ENCODE measurements at places on chromosomes 6 and 20. TPM values are rescaled to one million over a fixed set of nuclear protein-coding genes. Genes with fewer than 3 reads are reported as not detected.

DNA sequence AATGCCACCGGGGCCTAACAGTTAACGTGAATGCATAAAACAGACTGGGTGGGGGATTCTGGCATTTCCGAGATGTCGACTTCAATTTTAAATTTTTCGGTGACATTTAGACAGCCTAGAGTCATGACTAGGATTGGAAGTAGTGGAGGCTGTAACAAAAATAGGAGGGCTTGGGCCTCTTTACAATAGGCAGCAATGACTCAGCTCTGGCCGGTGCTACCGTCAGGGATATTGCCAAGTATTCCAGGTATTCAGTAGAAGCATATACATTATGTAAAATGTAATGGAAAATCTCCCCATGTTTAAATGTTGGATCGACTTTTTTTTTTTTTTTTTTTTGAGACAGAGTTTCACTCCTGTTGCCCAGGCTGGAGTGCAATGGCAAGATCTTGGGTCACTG lies 136.2 kb upstream of the STMND1 start:
- DNase-seq = no peak

DNA sequence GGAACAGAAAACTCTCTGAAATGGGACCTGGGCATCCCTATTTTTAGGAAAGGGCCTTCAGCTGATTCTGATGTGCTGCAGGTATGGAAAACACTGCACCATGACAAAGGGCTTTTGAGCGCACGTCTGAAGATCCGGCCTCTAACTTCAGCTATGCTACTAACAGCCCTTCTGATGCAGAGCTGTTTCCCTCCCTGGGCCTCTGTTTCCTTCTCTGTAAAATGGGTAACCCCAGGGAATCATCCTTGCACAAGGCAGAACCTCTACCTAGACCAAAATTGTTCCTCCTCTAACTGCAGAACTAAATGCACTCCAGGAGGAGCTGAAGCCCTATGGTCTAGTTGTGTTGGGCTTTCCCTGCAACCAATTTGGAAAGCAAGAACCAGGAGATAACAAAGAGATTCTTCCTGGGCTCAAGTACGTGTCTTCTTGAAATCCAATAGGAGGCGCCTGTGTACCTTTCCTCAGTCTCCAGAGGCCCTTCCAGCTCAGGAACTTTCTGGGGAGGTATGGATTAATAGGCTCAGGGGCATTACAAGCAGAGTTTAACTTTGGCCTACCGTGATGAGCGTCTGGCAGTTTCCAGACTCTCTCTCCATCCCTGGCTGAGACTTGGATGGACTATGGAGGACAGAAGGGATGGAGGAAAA lies 5.9 kb downstream of the GPX5 start:
- DNase-seq = no peak

DNA sequence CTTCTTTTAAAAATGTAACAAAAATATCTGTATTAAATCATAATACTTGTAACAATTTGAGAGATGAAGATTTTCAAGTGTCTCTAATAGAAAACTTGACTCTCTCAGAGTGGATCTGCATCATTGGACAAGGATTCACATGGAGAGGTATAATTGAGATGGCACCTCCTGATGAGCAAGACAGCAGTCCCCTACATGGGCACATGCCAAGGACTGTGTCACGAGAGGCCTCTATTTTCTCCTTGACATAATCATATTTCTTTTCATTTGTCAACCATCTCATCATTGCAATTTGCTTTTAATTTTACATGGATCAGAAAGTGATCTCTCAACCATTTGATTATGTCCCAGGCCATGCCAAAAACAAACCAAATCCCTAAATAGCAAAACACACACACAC lies 206.8 kb upstream of the THEMIS start:
- no peak for DNase-seq

Gene HSPA12B
- total RNA-seq = under 0.01 TPM

GRCh38 chr6:43613721-43614395 lies 15.2 kb downstream of the GTPBP2 start:
- DNase-seq = no peak

DNA sequence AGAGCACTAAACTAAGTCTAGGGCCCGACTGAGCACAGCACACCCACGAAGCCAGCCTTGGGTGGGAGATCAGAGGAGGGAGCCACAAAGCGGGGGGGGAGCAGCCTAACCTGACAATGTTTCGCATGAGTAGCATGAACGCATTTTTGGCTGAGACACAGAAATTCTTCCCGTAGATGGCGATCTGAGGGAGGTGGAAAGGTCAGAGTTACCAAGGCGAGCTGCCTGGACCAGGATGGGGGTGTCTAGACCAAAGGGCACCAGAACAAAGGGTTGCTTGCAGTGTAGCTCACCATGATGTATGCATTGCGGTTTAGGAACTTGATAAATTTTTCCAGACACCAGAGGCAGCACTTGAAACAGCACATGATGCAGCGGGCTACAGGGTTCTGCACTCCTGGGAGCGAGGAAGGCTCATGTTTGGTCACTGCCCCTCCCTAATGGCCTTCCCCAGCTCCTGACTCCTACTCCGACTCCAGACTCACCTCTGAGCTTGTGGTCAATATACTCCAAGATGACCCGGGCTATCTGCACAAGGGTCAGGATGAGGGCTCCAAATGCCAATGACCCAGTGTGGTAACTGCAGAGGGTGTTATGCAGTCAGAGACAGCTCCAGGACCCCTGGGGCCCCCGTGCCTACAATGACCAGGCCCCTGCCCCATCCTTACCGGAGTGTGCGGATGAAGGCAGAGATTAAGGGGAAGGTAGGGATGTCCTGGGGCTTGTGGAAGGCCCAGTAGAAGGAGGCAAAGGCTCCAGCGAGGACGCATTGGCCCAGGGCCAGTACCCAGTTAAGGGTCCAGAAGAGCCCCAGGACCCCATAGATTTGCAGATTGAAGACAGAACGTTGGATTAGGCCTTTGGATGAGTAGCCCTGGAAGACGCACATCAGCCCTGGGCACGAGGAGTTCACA lies 2.8 kb upstream of the NEU1 start:
- DNase-seq = no peak

DNA sequence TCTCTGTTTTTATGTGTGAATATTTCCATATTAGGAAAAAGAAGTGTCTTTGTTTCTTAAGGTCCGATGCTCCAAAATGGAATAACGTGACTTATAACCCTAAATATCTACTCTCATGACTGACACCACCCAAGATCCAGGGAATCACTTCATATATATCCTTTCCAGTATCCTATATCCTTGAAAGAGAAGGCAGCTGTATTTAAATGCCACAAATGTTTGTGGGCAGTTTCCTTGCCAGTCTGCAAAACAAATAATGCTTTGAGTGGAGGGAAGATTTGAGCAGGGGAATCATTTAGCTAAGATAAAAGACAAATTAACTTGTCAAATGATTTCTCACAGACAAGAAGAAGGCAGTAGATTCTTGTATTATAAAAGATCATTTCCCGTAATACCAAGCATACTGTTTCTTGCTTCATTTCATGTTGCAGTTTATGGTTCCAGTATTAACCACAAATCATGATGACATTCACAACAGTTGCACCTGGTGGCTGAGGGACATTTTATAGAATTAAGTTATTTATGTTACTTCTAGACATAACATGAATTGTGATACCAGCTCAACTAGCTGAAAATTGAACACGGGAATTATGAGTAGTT lies 30.0 kb upstream of the FABP7 start:
- DNase-seq = no peak

Measured in hematopoietic multipotent progenitor cell (in vitro differentiated cells).